ENCODE measurements at places on chromosomes 6 and 20.

- no peak for DNase-seq
Observed at GRCh38 chr6:145112711-145113148, 622.6 kb downstream of the EPM2A start.

DNA sequence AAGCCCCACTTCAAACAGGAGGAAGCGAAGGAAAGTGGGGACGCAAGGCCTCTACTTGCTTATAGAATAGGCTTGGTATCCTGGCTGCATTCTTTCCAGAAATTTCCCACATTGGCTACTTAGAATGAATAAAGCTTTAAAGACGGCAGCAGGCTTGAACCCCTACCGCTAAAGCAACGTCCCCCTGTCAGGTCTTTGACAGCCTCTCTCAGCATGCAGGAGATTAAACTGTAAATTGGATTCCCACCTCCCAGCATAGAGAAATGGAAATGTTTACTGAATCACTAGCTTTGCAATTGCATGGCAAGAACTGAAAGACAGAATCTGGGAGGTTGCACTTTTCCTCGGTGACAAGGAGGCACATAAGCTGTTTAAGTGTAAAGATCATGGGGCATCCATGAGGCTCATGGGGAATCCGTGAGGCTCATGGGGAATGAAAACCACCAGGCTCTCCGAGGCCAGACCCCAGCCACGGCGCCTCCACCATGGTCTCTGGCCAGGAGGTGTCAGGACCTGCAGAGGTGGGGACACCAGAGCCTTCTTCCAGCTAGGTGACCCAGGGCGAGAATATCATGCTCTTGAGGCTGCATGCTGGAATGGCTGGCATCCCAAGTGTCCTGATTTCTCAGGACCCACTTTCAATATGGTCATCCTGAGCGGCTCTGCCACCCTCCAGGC, 10.3 kb downstream of the LEMD2 start:
- DNase-seq: no peak

DNA sequence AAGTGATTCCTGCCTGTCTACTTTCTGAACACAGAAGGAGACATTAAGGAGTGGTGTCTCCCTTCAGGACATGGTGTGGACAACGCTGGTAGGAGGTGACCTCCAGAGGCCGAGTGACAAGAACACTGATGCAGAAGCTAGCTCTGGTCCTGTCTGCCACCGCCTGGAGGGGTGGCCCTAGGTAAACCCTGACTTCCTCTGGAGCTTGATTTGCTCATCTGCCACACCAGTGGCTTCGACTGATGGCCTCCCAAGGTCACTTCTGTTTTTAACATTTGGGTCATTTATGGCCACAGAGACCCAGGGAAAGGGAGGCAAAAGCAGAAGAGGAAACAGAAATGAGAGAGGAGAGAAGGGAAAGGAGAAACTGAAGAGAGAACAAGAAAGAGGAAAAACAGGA, 49.4 kb upstream of the SLC22A23 start:
- no peak for DNase-seq

- no peak for DNase-seq
Observed at GRCh38 chr6:148435386-148435785, 92.7 kb downstream of the SASH1 start.

DNA sequence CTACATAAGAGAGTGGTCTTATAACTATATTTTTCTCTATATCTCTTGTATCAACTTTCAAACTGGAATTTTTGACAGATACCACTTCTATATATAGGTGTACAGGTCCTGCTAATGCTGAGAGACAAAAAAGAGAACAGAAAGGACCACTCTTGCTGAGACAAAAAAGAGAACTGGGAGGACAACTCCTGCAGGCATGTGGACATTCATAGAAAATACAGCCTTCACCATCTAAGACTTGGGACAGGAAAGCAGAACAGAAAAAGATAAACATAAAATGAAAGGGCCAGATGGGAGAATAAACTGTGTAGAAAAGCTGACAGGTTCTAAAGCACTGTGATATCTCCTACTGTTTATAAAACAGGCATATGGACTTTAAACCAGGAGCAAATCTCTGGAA, 541.0 kb upstream of the ADGRB3 start:
- DNase-seq: no peak

- no peak for DNase-seq
Observed at GRCh38 chr6:89834884-89835792, 5.5 kb downstream of the CASP8AP2 start.

GRCh38 chr6:15343490-15344191, 97.8 kb downstream of the JARID2 start:
- DNase-seq: no peak

GRCh38 chr6:111576291-111576690, 29.4 kb downstream of the TRAF3IP2 start:
- no peak for DNase-seq

- no peak for DNase-seq
Observed at GRCh38 chr6:162100096-162100495, 627.5 kb downstream of the PRKN start.

DNA sequence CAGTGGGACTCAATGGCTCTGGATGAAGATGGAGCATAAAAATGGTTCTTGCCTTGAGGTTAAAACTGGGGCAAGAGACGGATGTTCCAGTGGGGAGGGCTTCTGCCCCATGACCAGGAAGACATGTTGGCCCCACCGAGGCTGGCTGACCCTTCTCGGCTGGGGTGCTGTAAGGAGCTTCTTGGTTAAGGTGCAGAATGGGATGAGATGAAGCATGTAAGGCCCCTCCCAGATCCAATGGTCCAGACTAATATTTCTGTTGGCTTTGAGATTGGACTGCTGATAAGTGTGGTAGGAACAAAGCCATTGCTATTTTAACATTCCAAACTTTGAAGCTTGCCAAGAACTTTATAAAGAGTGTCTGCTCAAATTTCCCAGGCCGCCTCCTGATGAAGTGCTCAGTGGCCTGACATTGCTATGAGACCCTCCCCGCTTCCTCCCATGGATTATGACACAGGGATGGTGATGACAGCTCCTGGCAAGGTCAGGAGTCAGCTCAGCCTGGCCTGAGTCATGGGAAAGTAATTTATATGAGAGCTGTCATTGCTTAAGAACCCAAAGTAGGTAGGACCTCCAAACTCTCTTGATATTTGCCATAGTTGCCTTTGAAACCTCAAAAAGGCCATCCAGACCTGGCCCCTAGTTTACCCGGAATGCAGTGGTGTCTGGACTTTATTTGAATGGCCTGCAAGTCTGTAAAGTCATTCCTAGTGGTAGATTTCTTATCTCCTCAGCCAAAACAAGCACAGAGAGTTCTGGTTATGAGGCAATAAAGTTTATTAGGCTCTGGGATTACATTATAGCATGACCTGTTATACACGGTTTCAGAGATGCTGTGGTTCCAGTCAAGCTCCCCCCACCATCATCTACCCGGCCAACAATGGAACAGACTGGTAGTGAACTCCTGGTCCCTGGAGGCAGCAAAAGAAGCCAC, 55.2 kb downstream of the TGM2 start:
- DNase-seq: peak; percentile 83

- DNase-seq: no peak
Observed at GRCh38 chr6:148716811-148717210, 30.0 kb upstream of the UST start.

- no peak for DNase-seq
Observed at GRCh38 chr6:161749576-161749975, 475.7 kb upstream of the AGPAT4 start.

DNA sequence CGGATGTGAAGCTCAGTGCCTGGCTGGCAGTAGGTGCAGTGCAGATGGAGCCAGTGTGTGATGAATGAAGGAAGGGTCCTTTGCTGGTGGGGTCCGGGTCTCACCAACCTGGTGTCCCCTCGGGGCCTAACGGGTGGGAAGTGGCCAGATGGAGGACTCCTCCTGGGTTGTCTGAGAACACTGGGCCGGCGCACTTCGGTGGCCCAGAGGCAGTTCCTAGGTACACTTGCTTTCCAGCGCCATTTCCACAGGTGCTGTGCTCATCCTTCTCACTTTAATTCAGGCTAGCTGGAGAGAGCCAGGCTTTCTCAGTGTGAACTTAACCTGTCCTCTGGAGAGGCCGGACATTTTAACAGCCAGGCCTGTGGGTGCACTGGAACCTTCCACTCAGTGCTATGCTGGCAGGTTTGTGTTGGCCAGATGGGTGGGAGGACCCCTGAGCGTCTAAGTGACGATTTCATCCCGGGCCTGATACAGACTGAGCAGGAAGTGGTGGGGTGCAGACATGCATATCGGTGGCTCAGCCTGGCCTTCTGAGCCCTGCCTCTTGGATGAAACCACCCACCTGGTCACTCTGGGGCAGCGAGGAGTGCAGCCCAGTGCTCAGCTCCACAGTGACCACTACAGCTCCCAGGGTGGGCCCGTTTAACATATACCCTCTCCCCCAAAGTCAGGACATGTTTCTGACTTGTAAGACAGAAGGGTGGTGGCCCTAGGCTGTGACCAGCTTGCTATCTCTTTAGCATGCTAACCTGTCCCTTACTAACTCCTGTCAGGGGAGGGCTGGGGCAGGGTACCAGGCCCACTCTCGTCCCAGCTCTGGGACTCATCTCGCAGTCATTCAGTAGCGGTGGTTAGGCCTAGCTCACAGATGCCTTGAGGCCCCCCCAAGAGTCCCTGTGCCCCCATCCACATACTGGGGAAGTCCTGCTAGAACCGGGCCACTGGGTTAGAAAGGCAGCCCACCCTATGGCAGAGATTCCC, 8.2 kb upstream of the PYGB start:
- no peak for DNase-seq

DNA sequence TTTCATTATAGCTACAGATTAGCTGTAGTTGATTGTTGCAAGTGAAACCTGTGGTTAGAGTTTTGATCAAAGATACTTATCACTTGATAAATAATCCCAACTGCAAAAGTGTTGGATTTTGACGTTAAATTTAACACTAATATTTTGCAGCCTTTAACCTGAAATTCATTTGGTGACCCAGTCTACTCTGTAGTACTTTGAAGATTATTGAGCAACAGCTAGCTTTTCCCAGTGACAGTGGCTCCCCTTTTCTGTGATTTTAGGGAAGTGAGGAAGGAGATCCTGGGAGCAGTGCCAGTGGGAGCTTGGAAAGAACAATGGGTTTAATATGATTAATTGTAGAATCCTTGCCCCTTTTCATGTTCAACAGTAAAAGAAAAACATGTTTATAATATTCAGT, 76.9 kb downstream of the NCOA3 start:
- DNase-seq: no peak

GRCh38 chr6:81026041-81026553, 726.4 kb downstream of the TENT5A start:
- no peak for DNase-seq

DNA sequence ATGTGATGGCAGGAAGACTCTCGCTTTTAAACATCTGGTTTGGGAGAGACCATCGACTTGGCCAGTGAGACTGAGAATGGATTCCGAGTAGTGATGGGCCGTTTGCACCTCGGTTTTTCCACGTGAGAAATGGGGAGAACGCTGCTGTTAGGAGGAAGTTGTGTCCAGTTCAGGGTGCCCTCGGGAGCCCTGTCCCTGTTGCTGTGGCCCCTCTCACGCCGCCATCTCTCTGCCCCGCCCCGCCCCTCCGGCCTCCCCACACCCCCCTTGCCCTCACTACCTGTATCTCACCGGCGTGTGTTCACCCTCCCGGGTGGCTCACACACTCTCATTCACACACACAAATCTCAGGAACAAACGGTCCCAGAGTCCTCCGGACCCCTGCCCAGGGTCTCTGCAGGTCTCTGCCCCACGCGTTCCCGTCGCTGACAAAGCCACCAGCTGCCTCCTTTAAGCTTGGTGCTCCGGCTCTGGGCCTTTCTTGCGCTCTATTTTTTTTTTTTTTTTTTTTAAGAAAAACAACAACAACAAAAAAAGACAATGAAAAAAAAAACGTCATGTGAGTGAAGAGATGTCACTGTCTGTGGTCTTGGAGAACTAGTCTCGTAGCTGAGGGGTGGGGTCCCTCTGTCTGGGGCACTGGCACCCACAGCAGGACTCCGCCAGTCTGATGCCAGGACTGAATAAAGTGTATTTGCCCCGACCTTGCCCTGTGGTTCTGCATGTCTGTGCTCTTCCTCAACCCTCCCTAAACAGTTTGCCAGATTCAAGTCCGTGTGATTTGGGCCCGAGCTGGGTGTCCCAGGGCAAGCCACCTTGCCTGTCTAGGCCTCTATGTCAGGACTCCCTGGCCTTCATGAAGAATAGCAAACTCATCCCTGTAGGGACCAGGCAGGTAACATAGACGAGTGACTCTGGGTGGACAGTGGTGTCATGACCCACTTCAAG, 2.9 kb downstream of the SOX12 start:
- no peak for DNase-seq

- DNase-seq: peak; percentile 72
Observed at GRCh38 chr6:5851261-5851757, 155.4 kb downstream of the NRN1 start.

DNA sequence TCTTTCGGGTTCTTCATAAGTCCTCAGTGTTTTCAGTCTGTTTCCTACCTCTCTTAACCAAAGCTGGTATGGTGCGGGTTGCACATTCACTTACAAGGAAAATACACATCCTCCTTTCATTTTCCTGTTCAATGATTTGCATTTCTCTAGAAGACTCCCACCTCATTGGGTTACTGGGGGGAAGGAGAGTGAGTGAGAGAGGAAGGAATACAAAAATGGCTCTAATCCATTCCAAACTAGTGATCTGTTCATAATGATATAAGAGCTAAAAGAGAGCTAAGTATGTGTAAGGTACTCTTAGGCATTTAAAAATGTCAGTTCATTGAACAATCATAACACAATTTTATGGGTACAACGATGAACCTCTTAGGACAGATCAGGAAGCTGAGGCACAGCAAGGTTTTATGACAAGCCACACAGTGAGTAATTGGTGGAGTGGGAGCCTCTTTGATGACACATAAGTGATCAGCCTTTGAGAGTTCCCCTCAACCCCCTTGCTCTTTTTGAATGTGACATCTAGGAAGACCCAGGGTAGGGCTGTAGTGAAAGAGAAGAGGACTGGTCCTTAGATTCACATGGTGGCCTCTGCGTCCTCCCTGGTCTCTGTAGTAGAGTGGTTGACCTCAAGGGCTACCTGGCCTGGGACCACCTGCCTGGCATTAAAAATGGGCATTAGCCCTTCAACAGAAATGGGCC, 328.4 kb upstream of the SOX4 start:
- DNase-seq: no peak

DNA sequence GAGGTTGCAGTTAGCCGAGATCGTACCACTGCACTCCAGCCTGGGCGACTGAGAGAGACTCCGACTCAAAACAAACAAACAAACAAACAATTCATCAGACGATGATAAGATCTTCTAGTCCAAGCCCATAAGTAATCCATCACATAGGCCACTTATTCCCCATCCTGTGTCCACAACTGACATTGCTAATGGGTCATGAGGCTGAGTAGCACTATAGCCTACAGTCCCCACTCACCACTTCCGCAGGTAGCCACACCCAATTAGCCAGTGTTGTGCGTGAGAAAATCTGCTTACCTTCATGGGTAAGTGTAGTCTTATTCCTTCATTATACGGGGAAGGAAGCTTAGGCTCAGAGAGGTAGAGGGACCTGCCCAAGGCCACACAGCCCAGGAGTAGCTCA, 13.1 kb downstream of the JPH2 start:
- DNase-seq: no peak

DNA sequence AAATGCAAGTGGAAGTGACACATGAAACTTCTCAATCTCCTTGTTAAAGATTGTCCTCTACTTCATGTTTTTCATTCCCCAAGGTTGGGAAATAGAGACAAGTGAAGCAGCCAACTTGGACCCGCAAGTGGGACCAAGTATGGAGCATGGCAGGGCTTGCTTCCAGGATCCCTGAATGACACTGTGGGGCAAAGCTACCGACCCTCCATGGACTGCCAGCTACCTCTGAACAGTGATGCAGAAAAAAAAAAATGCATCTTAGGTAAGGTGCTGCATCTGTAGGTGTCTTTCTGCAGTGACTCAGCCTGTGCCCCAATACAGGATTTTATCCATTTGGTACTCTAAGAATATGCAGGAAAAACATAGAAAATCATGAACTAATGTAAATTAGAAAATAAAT, 119.1 kb upstream of the ENPP5 start:
- no peak for DNase-seq

GRCh38 chr20:42530855-42531448, 658.8 kb downstream of the PTPRT start:
- DNase-seq: no peak
